NCI-H1436 treated with DMSO at 0.1 percent for 48 hours (cell line): ENCODE measurements at places on chromosomes 7 and 10.

GRCh38 chr10:32943395-32943794 is 14.6 kb downstream of the ITGB1 start:
- no peak for DNase-seq

DNA sequence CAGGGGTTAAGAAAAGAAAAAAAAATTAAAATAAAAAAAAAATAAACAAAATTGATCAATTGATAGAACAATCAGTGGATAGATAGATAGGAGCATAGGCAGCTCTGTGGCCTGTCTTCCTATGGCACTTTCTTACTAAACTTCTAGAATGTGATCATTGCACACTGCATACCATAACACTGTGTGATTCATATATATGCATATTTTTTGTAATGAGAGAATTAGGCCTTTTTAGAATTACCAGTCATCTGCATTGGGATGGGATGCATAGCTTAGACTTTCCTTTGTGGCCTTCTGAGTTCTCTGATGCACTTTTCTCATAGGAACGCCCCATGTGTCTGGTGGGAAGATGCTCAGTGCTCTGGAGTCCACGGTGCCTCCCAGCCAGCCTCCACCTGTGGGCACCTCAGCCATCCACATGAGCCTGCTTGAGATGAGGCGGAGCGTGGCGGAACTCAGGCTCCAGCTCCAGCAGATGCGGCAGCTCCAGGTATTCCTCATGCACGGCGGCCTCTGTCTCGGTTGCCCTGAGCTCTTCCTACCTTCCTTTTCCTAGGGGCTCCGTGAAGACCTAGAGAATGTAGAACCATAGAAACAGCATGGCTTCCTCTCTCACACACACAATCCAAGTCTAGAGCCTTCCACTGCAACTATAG is 222.5 kb downstream of the ARHGAP21 start:
- no peak for DNase-seq

DNA sequence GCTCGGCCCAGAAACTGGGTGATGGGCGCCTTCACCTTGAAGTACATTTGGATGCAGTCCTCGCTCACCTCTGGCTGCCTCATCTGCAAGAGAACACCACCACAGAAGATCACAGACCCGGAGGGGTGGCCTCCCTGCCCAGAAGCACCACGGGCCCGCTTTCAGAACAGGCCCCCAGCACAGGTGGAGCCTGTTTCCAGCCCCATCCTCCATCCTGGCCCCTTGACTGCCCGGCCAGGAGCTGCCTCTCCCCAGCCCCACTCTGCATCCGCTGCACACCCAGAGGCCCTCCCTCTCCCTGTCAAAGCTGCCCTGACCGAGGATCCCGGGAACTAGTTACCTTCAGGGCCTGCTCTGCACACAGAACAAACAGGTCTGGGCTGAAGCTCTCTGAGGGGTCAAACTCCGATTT is 724 bp downstream of the CFAP46 start:
- DNase-seq, result no peak

DNA sequence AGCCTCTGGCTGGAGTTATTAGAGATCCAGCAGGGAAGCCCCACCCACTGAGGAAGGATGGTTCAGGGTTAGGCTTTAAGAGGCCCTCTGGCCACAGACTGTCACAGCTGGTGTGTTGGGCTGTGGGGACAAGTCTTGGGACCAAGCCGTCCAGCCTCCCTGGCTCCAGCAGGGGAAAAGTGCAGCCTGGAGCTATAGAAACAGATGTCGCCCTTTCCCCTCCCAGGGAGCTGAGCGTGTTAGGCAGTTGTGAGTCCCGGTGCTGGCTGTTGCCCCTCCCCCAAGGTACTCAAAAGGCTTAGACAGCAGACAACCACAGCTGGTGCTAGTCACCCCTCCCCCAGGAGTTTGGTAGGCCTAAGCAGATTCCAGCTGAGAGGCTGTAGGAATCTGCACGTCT is 143.4 kb downstream of the TMEM168 start:
- no peak for DNase-seq

GRCh38 chr10:124577651-124578050 is 116.0 kb downstream of the LHPP start:
- no peak for DNase-seq

GRCh38 chr10:53667063-53667462 is 894.5 kb upstream of the MBL2 start:
- no peak for DNase-seq

GRCh38 chr7:28847681-28848080 is 110.4 kb downstream of the TRIL start:
- no peak for DNase-seq

DNA sequence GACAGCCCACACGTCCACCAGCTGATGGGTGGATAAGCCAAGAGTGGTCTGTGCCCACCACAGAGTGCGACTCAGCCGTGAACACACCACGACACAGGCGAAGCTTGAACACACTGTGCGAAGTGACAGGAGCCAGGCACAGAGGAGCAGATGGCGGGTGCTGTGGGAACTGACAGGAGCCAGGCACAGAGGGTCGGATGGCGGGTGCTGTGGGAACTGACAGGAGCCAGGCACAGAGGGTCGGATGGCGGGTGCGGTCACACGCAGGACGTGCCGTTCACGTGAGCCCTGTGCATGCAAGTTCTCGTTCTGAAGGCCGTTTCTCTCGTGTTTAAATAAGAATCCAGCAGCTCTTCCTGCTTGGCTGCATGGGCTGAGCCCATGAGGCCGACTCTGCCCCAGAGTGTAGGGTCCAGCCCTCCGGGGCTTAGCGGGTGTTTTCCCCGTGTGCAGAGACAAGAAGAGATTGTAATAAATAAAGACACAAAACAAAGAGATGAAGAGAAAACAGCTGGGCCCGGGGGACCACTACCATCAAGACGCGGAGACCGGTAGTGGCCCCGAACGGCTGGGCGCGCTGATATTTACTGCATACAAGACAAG is 5.9 kb upstream of the ADAP1 start:
- no peak for DNase-seq

GRCh38 chr7:118184565-118184940 is 589 bp downstream of the LSM8 start:
- no peak for DNase-seq

GRCh38 chr7:50190776-50191175 is 97.7 kb upstream of the ZPBP start:
- no peak for DNase-seq

- no peak for DNase-seq
Measured at GRCh38 chr10:28857164-28857563, 179.8 kb downstream of the BAMBI start.

DNA sequence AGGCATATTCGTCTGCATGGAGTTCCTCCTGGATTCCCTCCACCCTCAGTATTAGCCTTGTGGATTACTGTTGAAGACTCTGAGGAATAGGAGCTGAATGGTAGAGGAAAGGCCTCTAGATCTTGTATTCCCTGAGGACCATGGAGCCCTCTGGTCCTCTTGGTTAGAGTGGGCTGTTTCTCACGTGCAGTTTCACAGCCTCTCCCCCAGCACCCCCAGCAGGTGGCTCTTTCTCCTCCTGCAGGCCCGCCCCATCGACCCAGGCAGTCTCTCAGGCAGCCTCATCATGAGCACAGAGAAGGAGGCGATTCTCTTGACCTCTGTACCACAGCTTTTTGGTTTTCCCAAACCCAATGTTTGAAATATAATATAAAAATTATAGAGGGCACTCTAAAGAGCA is 102.0 kb downstream of the WNT2 start:
- DNase-seq, result no peak

DNA sequence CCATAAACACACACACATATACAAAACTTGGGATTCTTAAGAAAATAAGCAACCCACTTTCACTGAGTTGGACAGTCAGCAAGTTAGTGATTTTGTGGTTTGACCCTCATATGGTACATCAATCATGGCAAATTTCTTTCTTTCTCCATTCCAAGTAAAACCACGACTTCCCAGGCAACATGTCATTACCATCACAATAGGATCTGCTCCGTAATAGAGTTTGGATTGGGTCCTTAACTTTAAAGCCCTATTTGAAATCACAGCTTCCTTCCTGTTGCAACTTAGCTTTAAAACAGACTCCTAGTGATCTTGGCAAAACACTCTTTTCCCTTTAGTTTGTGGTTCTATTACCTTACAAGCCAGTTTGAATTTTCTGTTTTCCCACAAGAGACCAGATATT is 483.6 kb downstream of the INHBA start:
- DNase-seq, result no peak

GRCh38 chr10:58780476-58780875 is 267.8 kb downstream of the BICC1 start:
- DNase-seq, result no peak

DNA sequence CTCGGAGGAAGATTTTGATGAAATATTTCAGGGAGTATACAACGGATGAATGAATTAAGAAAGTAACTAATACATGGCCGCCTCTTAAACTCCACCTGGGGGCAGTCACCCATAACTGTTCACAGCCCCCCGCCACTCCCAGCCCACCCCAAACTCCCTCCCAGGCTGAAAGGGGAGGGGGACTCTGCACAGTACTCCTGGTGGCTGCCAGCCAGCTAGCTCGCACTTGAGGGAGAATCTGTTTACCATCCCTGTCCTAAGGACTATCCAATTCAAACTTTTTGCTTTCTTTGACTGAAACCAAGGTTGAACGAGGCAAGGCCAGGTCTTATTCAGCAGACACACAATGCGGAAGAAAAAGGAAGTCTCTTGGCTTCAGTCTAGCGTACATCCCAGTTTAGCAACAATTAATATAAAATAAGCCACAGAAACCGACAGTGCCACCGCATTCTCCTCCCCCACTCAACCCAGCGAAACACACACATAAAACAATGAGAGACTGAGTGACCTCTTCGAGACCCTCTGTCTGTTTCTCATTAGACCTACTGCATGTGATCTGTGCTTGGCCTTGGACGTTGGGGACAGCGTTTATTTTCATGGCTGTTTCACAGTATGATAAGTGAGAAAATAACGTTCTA is 219.5 kb downstream of the GLI3 start:
- DNase-seq, result no peak

DNA sequence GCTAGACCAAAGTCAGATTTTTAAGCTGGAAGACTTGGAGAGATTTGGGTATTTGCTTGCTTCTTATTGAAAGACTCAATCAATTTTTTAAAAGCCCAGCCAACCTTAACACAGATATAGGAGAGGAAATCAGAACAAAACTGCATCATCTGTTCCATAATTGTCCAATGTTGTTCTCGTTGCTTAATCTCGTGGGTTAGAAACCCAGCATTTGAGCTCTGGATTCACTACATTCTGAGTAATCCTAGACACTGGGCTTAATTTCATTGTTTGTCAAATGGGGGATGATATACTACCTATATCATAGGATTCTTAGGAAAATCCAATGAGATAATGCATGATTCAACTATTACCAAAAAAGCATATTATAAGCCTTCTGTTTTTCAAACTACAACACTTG is 48.9 kb downstream of the CALD1 start:
- no peak for DNase-seq
